ENCODE measurements at places on chromosomes 6 and 20. TPM values are rescaled to one million over a fixed set of nuclear protein-coding genes. Genes with fewer than 3 reads are reported as not detected.

- no peak for DNase-seq
These were observed 4.1 kb upstream of the ENPP5 start for GRCh38 chr6:46174904-46175303.

DNA sequence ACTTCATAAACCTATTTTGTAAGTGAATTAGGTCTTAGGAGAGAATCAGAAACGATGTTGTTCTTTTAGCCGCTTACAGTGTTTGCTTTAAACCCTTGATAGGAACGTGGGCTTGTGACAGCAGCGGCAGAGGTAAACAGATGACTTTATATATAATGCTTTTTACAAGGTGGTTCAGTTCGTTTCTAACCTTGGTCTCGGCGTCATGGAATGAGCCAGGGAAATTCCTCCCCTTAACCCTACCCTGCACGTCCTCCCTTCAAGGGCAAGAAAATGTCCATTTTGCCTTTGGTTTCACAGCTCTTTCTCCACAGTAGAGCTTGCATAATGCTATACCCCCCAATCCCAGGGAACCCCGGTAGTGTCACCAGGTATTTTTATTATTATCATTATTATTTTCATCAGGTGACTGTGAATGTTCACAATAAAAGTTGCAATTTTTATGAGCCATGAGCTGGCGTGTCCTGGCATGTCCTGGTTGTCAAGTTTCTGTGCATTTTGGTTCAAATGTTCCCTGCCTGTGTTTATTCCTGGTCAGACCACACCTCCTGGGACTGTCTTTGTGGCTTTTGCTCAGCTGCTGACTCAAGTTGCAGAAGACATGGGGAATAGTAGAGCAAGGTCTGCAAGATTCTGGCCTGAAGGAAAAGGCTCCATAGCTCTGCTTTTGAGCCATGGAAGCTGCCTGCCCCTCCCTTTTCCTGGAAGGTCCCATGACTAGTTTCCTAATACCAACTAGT lies 112.8 kb upstream of the BMP2 start:
- no peak for DNase-seq

GRCh38 chr6:34834789-34835518 lies 43.1 kb downstream of the BLTP3A start:
- DNase-seq = no peak

DNA sequence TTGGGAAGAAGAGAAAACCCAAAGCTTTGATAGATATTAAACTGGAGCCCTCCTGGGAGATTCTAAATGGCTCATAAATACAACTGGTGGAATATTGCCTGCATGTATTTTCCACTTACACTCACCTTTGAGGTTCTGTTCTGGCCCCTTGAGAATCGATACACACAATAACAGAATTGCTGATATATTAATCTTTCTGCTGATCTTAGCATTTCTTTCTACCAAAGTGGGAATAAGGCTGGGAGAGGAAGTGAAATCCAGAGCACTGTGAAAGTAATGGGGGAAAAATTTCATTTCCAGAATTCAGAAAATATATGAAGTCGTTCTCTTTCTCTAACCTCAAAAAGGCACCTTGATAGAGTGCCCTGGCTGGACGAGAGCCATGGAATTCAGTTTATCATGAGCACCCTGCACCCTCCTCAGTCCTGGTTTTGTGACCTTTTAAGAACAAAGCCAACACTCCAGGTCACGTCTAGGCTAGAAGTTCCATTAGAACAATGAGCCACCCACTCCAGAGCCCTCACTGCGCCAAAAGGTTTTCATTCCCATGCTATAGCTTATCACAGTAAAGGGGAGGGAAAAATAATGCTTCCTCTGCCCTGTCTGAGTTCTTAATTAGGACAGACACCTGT lies 244.5 kb downstream of the CD83 start:
- no peak for DNase-seq

The OPRL1 gene
- 1.5 TPM for total RNA-seq
